HS-5 (cell line): ENCODE measurements at places on chromosomes 16 and 17.

DNA sequence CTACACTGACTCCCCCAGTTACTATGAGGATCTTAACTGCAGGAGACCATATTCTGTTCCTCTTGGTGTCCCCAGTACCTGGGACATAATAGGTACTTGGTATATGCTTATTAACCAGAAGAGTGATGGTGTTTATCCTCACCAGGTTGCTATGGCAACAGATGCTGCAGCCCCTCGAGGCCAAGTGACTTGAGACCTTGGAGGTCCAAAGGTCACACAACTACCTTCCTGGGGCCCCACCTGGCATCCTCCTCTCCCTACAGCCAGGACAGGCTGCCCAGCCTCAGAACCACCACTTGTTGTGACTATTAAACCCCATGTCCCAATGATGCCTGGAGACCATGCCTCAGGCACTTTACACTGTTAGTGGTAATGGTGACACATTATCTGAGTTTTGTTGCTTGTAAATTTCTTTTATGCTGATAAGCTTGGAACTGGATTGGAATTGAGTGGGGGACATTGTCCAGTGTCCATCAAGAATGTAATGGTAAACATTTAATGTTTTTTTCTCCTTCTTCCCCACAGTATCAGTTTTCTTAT lies 189.4 kb downstream of the CCDC182 start:
- DNase-seq: no peak

GRCh38 chr16:84144209-84144858 lies 643 bp downstream of the HSDL1 start:
- no peak for DNase-seq

- DNase-seq: no peak
Observed at GRCh38 chr17:35372846-35373533, 431 bp downstream of the SLFN11 start.

- DNase-seq: no peak
Observed at GRCh38 chr16:68707340-68708152, 29.5 kb upstream of the CDH1 start.

GRCh38 chr16:72287649-72288048 lies 115.7 kb upstream of the PMFBP1 start:
- no peak for DNase-seq

DNA sequence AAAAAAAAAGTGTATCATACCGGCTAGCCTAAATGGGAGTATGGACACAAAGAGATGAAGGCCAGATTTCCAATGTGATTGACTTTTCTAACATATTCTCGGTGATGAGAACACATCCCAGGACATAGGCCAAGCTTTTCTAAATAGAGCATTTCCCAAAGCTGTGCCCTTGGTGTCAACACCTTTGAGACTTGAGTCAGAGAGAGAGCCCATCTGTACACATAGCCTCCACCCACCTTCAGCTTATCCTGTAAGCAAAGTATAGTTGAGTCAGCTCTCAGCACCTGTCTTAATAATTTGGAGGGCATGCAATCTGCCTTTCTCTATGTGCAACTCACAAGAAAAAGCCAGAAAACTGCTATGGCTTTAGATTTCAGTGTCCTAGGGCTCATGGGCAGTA lies 42.7 kb downstream of the SOX9 start:
- no peak for DNase-seq

GRCh38 chr17:72173499-72174116 lies 52.8 kb downstream of the SOX9 start:
- no peak for DNase-seq

- peak; percentile 83 for DNase-seq
Observed at GRCh38 chr16:75110637-75111513, 5.7 kb downstream of the LDHD start.

DNA sequence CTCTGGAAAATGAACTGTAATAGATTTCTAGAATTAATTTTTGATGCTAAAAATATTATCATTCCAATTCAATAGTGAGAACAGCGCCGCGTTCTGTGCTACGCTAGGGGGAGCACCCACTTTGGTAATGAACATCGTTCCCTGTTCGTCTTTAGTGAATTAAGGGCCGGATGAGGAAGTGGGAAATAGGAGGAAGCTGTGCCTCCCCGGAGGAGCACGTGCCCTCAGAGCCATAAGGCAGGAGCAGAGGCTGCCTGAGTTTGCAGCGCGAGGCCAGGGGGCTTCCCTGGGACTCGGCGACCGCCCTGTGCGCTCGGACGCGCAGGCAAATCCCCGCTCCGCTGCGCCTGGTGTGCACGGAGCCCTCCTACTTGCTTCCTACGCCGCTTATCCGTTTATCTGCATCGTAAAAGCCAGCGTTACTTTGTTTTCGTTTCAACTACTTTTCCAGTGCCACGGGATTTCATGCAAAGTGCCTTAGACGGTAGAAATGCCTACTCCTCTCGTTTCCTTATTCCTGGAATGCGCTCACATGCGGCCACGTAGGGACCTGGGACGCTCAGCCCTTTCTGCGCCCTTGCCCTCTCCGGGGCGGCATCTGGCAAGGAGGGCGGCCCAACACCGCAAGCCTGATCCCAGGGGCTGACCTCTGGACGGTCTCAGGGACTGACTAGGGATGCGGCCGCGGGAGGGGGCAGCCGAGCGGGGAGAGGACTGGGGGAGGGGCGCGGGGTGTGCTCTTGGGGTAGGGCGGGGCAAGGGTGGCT lies 76.4 kb downstream of the KCNJ12 start:
- DNase-seq: peak; percentile 37

- DNase-seq: no peak
Observed at GRCh38 chr17:12046786-12047185, 26.1 kb downstream of the MAP2K4 start.

GRCh38 chr17:6648181-6648580 lies 3.2 kb downstream of the MED31 start:
- no peak for DNase-seq

DNA sequence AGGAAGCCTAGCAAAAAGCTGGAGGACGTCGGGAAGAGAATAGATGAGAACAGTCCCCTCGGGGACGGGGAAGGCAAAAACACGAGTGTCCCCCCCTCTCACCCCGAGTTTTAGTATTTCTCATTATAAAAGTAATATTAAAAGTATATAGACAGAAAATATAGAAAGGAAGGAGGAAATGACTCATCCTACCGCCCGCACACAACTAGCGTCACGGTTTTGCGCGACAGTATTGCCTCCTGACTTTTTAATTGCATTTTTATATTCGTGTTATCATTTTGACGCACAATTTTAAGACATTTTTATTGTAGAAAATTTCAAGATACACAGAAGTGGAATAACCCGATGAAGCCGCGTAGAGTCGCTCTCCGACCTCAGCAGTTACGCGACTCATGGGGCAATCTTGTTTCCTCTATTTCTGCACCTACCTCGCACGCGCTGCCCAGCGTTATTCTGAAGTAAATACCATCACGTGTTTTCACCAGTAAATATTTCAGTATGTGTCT lies 652 bp upstream of the SLC25A19 start:
- DNase-seq: peak; percentile 29

- no peak for DNase-seq
Observed at GRCh38 chr17:55456307-55457240, 34.9 kb upstream of the MMD start.

- no peak for DNase-seq
Observed at GRCh38 chr16:25014500-25015147, 545 bp downstream of the ARHGAP17 start.

DNA sequence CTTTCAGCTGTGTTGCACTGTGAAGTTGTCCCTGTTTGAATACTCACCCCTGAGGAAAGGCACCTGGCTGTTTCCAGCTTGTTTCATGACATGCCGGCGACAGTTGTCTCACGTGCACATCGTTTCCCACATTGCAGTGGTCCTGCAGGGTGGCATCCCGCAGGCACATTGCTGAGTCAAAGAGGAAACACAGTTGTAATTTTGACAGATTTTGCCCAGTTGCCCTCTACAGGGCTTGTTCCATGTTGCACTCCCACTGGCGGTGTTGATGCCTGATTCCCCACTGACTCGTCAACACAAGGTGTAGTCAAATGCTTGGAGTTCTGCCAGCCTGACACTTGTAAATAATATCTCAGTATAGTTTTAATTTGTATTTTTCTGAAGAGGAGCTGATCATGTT lies 23.8 kb downstream of the EPN2 start:
- no peak for DNase-seq

GRCh38 chr16:51141106-51141505 lies 10.0 kb downstream of the SALL1 start:
- DNase-seq: no peak

DNA sequence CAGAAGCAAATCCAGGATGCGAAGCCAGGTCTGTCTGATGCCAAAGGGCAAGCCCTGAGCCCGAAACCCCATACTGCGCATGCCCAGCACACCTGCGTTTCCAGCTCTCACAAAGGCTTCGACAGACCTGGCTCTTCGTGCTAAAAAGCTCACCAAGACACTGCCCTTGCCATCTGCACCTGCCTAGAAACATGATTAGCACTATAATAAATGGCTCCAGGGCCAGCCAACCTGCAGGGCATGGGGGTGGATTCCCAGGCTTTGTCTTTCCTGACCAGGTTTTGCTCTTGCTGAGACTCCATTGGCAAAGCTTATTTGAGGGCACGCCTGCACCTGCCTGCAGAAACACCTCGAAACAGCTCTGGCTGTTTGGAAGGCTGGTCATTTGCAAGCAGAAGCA lies 14.4 kb upstream of the PLD6 start:
- no peak for DNase-seq

DNA sequence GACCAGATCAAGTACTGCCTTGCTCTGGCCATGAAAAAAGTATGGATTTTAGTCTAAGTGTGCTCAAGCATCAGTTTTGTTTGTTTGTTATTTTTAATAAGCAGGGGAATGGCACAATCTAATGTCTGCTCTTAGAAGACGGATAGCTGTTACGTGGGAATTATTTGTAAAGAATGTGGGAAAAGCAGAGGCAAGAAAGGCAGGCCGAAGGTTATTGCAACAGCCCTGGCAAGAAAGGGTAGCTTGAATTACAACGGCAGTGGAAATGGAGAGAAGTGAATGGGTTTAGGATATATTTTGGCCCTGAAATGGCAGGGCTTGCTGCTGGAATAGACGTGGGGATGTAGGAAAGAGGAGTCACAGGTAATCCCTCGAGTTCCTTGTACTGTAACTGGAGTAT lies 987 bp upstream of the HASPIN start:
- no peak for DNase-seq

GRCh38 chr16:87754535-87754934 lies 11.3 kb downstream of the KLHDC4 start:
- DNase-seq: no peak

- no peak for DNase-seq
Observed at GRCh38 chr16:50548909-50549560, 839 bp downstream of the NKD1 start.

DNA sequence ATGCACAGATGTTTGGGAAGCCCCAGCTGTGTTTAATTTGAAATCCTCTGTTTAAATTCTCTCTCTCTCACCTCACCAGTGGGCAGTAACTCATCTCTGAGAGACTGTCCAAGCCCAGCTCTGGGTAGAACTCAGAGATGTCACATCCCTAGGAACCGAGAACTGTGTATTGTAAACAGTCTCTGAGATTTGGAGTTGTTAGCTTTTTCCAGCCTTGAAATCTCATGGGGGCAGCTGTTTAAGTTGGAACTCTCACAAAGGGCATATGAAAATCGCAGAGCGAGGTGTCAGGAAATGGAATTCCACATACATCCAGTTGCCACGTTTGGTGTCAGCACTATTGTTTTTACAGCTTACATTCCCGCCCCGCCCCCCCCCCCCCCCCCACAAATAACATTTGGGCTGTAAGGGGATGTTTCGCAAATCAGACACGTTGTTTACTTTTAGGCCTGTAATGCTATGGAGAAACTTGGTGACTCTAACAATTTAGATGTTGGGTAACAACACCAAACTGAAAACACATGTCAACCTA lies 34.3 kb downstream of the VPS35L start:
- peak; percentile 37 for DNase-seq

GRCh38 chr17:58517378-58517927 lies 3.0 kb upstream of the MTMR4 start:
- DNase-seq: no peak

DNA sequence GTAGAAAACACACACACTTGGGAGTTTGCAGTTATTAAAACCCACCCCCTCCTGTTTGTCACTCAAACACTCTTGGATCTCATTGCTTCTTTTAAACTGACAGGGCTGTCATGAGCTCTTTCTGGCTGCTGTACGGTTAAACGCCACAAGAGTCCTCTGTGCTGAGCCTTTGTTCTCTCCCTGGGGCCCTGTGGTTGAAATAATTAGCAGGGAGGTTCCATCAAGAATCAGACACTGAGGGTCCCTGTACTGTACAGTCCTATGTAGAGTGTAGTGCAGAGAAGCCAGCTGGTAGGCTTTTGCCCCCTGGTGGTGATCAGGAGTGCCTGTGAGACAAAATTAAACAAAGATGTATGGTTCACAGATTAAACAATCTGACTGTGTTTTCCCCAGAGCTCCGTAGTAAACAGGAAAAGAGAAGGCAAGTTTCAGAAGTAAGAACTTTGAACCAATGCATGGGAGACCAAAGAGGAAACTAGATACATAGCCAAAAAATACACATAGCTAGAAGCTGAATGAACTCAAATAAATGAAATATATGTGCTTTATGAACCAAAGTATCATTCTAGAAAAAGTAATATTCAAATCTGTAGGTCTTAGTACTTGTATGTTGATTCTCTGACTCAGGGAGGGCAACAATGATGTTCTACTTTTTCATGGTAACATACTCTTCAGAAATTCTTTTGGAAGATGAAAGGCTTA lies 1.4 kb upstream of the SSH2 start:
- peak; percentile 45 for DNase-seq

DNA sequence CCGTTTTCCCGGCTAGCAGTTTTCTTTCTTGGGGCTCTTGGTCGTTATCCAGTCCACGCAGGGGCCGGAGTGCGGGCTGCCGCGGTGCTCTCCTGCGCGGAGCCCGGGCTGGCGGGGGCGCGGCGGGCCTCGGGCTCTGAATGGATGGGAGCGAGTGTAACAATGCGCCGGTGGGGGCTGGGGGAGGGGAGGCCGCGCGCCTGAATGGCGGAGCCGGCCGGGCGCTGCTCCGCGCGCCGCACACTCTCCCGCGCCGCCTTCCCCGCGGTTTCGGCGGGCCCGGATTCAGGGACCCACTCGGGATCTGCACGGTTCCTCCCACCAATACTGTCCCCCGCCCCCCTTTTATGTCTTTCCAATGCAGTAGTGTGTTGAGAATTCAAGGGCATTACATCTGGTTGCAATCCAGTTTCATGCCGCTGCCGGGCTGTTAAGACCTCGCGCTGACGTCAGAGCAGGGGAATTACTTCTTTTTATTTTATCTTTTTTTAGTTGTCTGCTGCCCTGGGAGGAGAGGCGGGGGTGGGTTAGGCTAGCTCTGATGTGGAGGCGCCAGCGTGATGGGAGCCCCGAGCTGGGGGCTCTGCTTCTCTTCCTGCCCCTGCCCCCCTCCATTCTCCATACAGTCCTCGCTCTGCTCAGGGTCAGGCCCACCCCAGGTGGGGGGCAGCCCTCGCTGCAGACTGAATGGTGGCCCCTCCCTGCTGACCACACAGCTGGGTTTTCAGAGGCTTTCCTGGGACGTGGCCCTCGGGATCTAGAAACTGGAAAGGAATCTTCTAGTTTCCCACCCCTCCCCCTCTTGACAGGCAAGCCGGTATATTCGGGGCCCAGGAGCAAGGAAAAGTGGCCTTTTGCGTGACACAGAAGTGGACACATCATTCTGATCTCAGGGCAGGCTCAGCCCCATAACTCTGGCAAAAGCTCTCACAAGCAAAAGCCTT lies 1.8 kb downstream of the RAI1 start:
- peak; percentile 59 for DNase-seq
